Hypothalamus (tissue), 51 donors: ENCODE measurements at places on chromosomes 11 and 22.
A peak's percentile ranks its signal among the peaks of the same experiment; 100 is the strongest.

DNA sequence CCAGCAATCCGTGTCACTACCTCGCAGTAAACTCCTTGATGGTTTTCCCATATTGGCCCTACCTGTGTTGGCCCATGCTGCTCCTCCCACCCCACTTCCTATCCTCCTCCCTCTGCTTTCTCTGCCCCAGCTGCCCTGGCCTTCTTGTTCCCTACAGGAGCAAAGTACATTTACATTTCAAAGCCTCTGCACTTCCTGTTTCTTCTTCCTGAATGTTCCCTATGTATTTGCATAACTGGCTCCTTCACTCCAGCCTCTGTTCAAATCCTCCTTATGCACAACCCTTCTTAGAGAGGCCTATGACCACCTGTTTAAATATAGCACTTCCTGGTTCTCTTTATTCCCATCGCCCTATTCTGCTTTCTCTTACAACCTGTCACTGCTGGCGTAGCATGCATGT, 62.2 kb downstream of the PARVA start:
- no peak for DNase-seq

DNA sequence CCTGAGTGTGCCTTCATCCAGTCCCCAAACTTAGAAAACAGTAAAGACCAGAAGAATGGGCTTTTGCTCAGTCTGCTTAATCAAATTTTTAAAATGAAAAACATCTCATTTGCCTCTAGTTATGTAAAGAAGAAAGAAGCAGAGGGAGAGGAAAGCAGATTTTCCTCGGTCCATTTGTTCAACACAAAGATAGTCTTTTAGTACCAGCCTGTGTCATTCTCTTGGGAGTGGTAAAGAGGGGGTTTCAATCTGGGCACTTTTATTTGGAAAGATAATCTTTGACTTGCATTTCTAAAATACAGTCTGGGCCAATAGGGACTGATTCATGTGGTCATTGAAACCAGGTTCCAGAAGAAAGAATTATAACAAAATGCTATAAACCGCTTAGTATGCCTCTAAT, 29.5 kb downstream of the KREMEN1 start:
- no peak for DNase-seq

GRCh38 chr11:96036863-96037262, 113.0 kb upstream of the MTMR2 start:
- DNase-seq: peak; percentile 11

GRCh38 chr22:38112381-38112780, 1.9 kb upstream of the BAIAP2L2 start:
- DNase-seq: no peak

- no peak for DNase-seq
Observed at GRCh38 chr11:117479372-117479771, 151.7 kb downstream of the CEP164 start.

- no peak for DNase-seq
Observed at GRCh38 chr11:14267861-14268635, 90.9 kb downstream of the RRAS2 start.

DNA sequence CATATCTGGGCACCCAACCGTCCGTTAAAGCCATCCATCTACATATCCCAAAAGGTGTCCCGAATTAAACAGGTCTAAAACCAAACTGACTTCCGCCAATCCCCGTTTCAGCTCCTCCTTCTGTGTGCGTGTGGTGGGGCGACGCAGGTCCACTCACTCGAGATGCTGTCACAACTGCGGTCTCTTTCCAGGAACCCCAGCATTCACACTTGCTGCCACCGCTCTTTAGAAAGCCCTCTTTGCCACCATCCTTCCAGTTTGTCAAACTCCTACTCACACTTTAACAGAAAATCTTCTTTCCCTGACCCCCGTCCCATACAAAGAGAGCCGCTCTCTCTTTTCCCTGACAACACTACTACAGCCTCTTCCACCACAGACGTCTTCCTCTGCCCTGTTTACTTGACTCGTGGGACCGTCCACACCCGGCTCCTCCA, 467 bp downstream of the ESS2 start:
- DNase-seq: no peak

- no peak for DNase-seq
Observed at GRCh38 chr11:67299471-67300191, 3.7 kb upstream of the SSH3 start.

- no peak for DNase-seq
Observed at GRCh38 chr11:101127699-101128570, 1.7 kb downstream of the PGR start.

- DNase-seq: no peak
Observed at GRCh38 chr22:50082961-50083461, 2.2 kb downstream of the MLC1 start.

GRCh38 chr11:16862726-16863125, 124.3 kb downstream of the C11orf58 start:
- DNase-seq: no peak
